ENCODE measurements at places on chromosomes 4 and X.

DNA sequence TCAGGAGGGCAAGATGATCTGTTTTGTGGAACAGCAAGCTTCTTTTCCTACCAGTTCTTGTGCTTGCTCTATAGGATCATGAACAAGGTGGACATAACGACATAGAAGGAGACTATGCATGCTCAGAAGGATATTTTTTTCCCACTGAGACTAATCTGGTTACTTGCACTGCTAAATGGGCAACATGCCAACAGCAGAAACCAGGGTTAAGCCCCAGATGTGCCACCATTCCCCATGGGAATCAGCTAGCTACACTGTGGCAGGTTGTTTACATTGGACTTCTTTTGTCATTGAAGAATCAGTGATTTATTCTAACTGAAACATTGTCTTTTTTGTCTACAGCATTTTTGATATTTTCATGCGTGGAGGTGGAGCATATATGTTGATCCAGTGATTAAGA, 165.6 kb downstream of the C4orf33 start:
- no peak for DNase-seq

GRCh38 chrX:49257074-49257790, 7.3 kb downstream of the FOXP3 start:
- no peak for DNase-seq

DNA sequence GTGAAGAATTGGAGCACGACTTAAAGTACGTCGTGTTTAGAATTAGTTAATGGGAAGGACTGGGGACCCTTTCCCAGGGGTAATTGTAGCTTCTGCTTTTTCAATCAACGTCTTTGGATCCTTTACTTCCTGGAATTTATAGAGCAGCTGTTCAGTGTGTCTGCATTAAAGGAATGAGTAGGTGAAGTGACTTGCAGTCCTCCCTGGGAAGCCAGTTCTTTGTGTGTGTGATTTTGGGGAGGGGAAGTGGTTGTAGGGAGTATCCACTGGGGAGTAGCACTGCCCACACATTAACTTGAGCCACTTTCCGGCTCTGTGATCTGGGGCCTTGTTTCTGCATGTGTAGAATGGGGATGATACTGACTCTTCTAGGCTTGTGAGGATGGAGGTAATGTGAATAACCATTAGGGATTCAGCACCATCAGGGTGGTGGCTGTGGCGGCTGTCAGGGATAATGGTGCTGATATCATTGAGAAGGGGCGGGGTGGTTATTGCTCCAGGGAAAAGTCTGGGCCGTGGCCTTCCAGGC, 54.7 kb downstream of the TMEM131L start:
- DNase-seq = no peak

GRCh38 chr4:165208221-165208652, 876 bp downstream of the KLHL2 start:
- no peak for DNase-seq

DNA sequence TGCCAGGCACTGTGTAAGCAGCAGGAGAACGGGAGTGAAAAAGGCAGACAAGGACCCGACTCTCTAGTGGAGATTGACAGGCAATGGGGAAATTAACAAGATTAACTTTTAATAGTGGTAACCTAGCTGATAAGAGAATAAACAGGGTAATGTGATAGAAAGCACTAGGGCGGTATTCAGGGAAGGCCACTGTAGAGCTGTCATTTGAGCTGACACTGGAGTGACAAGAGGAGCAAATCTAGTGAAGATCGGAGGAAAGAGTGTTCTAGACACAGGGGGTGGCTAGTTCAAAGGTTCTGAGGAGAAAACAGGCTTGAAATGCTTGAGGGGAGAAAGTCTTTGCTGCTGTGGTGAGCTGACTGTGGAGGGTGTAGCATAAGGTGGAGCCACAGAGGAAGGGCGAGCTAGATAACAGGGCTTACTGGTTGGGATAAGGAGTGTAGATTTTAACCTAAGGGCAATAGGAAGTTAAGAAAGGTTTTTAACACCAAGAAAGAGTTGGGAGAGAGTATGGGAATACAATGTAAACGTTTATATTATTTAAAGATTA, 122.8 kb downstream of the SLC10A7 start:
- DNase-seq = no peak

- DNase-seq = no peak
Measured at GRCh38 chrX:24332878-24333277, 19.0 kb upstream of the SUPT20HL2 start.

- no peak for DNase-seq
Measured at GRCh38 chr4:7978907-7979651, 39.4 kb upstream of the AFAP1 start.
